ENCODE measurements at places on chromosomes 13 and 19.

GRCh38 chr13:103403148-103403740 is 337.0 kb upstream of the SLC10A2 start:
- DNase-seq, result no peak

DNA sequence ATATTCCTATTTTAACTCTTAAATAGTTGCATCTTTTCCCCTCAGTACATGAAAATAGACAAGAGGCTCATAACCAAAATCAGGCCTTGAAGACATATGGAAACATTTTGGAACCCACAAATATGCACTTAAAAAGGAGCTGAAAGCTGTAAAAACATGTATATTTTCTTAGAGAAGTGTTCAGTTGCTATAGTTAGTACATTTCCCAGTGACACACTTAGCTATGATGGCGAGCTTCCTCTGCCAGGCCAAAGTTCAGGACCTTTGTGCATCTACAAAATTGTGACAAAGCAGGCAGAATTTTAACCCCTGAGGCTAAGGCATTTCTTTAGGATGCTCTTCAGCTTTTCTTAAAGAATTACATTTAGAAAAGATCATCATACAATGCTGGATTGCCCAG is 54.5 kb downstream of the RCBTB2 start:
- DNase-seq, result no peak

DNA sequence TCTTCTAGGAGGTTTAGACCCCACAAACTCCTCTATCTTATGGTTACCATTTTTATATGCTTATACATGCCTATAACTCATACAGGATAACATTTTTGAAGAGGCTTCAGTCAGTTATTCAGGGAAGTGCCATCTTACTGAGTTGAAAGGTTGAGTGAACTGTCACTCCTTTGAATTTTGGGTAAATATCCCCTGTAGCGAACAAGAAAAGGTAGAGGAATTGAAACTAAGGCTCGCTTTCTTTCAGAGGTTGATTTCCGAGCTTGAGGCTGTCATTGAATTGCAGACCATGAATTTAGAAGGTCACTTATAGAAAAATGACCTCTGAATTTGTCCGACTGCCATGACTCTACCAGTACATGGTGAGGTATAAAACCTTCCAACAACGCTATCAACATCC is 35.1 kb downstream of the MICU2 start:
- no peak for DNase-seq

DNA sequence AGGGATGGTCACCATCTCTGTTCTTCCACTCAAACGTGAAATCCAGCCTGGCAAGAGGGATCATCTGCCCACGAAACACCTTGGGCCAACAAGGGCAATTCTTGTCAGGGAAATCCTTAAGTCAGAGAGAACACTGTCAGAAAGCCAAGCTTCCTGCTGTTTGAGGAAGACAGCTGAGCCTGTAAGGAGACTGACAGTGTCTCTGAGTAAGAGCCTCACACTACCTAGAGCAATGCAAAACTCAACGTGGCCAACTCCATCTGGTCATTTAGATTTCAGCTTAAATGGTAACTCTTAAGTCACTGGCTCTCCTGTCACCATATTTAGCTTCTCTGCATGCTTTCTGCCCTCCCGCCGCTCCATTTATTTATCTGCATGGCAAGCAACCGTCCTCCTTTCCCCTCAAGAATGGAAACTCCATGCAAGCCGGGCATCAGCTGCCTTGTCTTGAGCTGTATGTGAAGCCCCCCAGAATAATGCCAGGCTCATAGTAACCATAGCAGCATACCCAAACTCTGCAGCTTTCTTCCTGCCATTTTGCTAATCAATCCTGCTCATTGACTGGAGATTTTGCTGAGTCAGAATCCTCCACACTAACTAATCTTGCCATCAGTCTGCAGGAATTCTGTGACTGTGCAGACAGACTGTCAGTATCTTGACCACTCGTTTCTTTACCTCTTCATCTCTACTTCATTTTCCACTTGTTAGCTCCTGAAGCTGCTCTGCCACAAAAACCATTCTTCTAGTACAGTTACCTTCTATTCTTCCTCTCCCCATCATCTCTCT is 159.8 kb downstream of the IRS2 start:
- DNase-seq, result no peak

GRCh38 chr13:43725460-43725859 is 61.3 kb downstream of the ENOX1 start:
- no peak for DNase-seq

Measured in HuH-7.5 (cell line).